ENCODE measurements at places on chromosomes 5 and 9. TPM values are rescaled to one million over a fixed set of nuclear protein-coding genes. Genes with fewer than 3 reads are reported as not detected.

- no peak for DNase-seq
These were observed 30.8 kb upstream of the CNOT6 start for GRCh38 chr5:180463216-180463900.

FAM221B gene
- polyA plus RNA-seq = 0.11 TPM

RECK gene
- 5.1 TPM for polyA plus RNA-seq

DNA sequence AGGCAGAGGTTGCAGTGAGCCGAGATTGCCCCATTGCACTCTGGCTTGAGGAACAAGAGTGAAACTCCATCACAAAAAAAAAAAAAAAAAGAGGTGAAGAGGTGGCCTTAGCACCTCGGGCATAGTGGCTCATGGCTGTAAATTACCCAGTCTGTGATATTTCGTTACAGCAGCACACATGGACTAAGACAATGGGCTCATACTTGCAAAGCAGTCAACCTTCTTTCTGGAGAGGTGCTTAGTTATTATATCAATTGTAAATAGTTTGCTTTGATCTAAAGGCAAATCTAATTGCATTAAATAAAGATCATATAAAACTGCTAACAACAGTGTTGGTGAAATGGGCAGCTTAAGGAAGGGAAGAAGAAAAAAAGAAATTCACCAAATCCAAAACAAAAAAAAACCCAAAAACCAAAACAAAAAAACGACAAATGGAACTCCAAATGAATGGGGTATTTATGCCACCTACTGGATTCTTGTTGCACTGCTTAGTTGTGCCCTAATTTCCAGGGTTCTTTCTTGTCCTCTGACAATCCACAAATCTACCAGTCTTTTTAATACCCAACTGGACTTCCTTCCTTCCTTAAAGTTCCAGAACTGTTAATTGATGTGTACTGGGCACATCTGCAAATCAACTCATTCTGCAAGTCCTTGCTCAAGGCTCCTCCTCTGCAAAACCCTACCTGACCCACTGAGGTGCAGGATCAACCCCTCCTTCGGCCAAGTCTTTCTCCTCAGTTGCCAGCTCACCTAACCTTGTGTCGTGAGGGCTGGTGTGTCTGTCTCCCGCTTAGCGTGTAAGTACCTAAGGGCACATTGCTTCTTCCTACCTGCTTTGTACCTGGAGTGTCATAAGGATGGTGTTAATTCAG, 35.0 kb upstream of the DMRT1 start:
- DNase-seq = no peak
